WTC11 (cell line): ENCODE measurements at places on chromosomes 13 and 19. TPM values are rescaled to one million over a fixed set of nuclear protein-coding genes. Genes with fewer than 3 reads are reported as not detected.
A peak's percentile ranks its signal among the peaks of the same experiment; 100 is the strongest.

DNA sequence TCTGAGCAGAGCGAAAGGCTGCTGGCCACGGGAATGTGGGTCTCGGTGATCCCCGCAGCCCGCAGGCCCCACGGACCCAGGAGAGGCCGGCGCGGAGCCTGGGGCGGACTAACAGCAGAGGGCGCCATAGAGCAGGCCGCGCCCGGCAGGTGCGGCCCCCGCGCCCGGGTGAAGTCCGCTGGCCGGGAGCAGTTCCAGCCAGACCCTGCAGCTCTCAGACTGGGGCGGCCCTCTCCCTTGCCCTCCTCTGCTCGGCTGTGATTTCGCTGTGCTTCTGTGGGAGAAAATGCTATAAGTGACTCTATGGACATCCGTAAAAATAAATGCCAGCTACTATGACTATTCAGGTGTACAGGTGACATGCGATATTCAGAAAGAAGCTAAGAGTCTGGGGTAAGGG, 37.7 kb downstream of the GSX1 start:
- DNase-seq = peak; percentile 82
- H3K4me1 ChIP-seq = no peaks in the 10 kb centered on the region
- H3K27ac ChIP-seq = no peak overlapping the region
- peaks cover 96% of the 10 kb centered on the region for H3K27me3 ChIP-seq
- no peak overlapping the region for H3K4me3 ChIP-seq

ZNF649 gene
- 55.6 to 64.7 TPM (median 56.0 TPM) in 3 replicates for total RNA-seq

GRCh38 chr13:50197705-50198104, 182.5 kb downstream of the KCNRG start:
- no peak for DNase-seq
- no peak overlapping the region for H3K4me3 ChIP-seq
- no peaks in the 10 kb centered on the region for H3K27me3 ChIP-seq
- H3K27ac ChIP-seq = no peak overlapping the region
- peaks cover 8% of the 10 kb centered on the region for H3K4me1 ChIP-seq
- H3K36me3 ChIP-seq = peaks cover 10% of the 10 kb centered on the region

DNA sequence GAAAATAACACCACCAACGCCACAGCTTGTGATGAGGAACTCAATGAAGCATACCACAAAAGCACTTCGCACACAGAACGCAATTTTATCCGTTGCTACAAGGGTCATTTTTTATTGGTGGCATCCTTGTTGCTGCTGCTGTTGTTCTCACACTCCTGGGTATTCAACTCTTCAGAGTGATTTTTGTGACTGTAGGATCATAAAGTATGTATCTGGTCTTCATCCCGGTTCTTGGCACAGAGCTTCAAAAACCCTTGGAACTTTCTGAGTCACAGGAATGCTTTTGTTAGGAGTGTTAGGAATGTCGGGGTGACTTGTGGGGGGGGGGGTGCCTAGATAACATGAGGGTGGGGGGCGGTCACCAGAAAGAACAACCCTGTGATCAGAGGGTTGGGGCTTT, 108.4 kb downstream of the ZNF557 start:
- H3K4me1 ChIP-seq = no peaks in the 10 kb centered on the region
- H3K4me3 ChIP-seq = no peak overlapping the region
- peaks cover 11% of the 10 kb centered on the region for H3K36me3 ChIP-seq
- H3K27ac ChIP-seq = no peak overlapping the region

- H3K27me3 ChIP-seq = no peaks in the 10 kb centered on the region
- no peak overlapping the region for H3K4me3 ChIP-seq
- no peak for DNase-seq
- H3K4me1 ChIP-seq = peaks cover 21% of the 10 kb centered on the region
Measured at GRCh38 chr13:59663707-59664106, 500.0 kb downstream of the DIAPH3 start.
